ENCODE measurements at places on chromosomes 3 and 15. TPM values are rescaled to one million over a fixed set of nuclear protein-coding genes. Genes with fewer than 3 reads are reported as not detected.

DNA sequence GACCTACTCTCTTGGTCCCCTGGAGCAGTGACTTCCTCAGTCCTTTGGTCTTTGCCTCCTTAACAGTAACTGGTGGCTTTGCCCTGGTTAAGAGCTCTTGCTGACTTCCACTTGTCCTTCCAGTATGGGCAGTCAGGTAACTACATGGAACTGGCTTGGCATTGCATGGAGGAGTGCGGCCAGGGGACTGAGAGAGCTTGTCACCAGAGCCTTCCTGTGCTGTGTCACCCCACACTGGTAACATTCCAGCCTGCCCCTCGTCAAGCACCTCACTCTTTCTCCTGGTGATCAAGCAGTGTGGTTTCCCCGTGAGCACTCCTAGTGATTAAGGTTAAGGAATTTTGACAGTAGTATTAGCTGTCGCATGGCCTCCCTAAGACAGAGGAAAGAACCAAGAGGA lies 19.3 kb upstream of the SNX22 start:
- peaks cover 97% of the 10 kb centered on the region for H3K36me3 ChIP-seq
- no peak overlapping the region for H3K27ac ChIP-seq
- no peak for DNase-seq
- H3K27me3 ChIP-seq = no peaks in the 10 kb centered on the region
- H3K4me1 ChIP-seq = peaks cover 11% of the 10 kb centered on the region
- H3K4me3 ChIP-seq = no peak overlapping the region

Gene EPHA3
- total RNA-seq = 5.1 TPM

Gene CCDC33
- not detected for total RNA-seq

Gene GHSR
- total RNA-seq = not detected

Gene CATSPER2
- total RNA-seq = 3.3 TPM

GRCh38 chr3:182848906-182849305 lies 55.6 kb downstream of the ATP11B start:
- H3K4me3 ChIP-seq = no peak overlapping the region
- H3K4me1 ChIP-seq = no peaks in the 10 kb centered on the region
- no peaks in the 10 kb centered on the region for H3K27me3 ChIP-seq
- DNase-seq = no peak

Gene CHRNA3
- not detected for total RNA-seq

Gene ROBO1
- total RNA-seq = 27.1 TPM

- H3K4me1 ChIP-seq = peaks cover 59% of the 10 kb centered on the region
- no peak for DNase-seq
- H3K27me3 ChIP-seq = no peaks in the 10 kb centered on the region
- H3K4me3 ChIP-seq = no peak overlapping the region
- H3K36me3 ChIP-seq = no peaks in the 10 kb centered on the region
- H3K27ac ChIP-seq = peak overlapping the region; percentile 51
These were observed 102.9 kb downstream of the FNDC3B start for GRCh38 chr3:172142051-172142863.

GRCh38 chr3:44712455-44713075 lies at the start of gene ZNF502:
Gene ZNF502 (plus strand): TSS chr3:44712660. CDS start chr3:44720262, 7,602 bp downstream.
- no peaks in the 10 kb centered on the region for H3K4me1 ChIP-seq
- peak within 1 kb of the TSS; percentile 80 for H3K4me3 ChIP-seq
- peak; percentile 91 for DNase-seq
- no peaks in the 10 kb centered on the region for H3K27me3 ChIP-seq

DNA sequence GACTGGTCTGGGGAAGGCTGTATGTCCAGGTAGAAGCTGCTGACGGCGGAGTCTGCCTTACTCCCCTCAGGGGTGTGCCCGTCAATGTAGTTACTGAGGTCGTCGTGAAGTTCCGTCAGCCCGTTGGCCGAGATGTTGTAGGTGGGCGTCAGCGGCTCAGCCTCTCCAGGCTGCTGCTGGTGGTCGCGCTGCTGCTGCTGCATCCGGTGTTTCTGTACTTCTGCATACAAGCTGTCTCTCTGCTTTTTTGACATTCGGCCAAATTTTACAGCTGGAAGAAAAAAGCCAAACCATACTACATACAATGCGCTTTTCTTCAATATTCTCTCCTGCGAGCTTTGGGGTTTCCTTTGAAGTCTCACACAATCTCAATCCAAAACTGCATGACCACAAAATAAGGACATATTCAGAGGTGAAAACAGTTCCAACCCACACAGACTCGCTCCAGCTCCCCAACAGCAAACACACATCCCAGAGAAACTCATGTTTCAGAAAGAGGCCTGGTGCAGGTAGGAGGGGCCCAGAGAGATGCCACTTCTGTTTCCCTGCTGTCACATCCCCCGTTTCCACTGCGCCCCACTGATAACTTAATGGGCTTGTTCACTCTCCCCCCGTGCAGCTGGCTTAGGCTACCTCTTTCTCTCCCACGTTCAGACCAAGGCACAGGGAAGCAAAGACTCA lies 32.5 kb upstream of the ICE2 start:
- H3K4me1 ChIP-seq = no peaks in the 10 kb centered on the region
- H3K27ac ChIP-seq = no peak overlapping the region
- DNase-seq = no peak
- H3K27me3 ChIP-seq = no peaks in the 10 kb centered on the region
- no peak overlapping the region for H3K4me3 ChIP-seq

DNA sequence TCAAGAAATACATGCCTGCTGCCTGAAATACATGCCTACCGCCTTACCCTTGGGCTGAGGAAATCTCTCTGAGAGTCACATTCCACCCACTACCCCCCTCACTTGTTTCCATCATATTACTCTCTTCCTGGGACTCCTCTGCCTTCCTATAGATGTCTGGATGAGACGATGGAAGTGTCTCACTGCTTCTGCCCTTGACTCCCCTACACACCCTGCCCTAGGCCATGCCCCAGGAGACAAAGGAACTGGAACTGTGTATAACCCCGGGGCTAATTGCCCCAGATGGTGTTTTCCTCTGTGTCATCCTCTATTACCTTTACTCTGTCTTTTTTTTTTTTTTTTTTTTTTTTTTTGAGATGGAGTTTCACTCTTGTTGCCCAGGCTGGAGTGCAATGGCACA lies 102.0 kb downstream of the GTPBP8 start:
- no peaks in the 10 kb centered on the region for H3K4me1 ChIP-seq
- no peak for DNase-seq
- no peaks in the 10 kb centered on the region for H3K36me3 ChIP-seq
- no peak overlapping the region for H3K4me3 ChIP-seq
- no peaks in the 10 kb centered on the region for H3K27me3 ChIP-seq

- no peaks in the 10 kb centered on the region for H3K4me1 ChIP-seq
- H3K4me3 ChIP-seq = no peak overlapping the region
- no peak overlapping the region for H3K27ac ChIP-seq
- DNase-seq = no peak
These were observed 834.1 kb upstream of the GBE1 start for GRCh38 chr3:82595530-82595929.

- peaks cover 53% of the 10 kb centered on the region for H3K36me3 ChIP-seq
- H3K4me1 ChIP-seq = peaks cover 29% of the 10 kb centered on the region
- H3K27ac ChIP-seq = no peak overlapping the region
- H3K4me3 ChIP-seq = no peak overlapping the region
- no peak for DNase-seq
- no peaks in the 10 kb centered on the region for H3K27me3 ChIP-seq
These were observed 3.1 kb downstream of the AP4E1 start for GRCh38 chr15:50911621-50912020.

DNA sequence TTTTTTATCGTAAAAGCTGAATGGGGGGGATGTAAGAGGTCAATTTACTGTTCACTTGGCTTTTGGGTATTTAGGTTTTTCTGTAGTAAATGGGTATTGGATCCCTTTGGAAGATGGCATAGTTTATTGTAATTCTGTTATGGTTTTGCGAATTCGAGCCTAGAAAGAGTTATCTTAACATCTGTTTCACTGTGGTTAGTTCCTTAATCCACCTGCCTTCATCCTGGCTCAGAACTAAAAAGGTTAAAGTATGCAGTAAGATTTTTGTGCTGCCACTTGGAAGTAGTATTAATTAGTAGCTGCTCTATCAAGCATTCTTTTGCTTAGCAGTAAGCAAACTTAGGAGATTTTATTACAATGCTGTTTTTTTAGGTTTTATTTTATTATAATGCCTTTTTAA lies 62.4 kb downstream of the ARIH1 start:
- H3K27ac ChIP-seq = no peak overlapping the region
- no peak overlapping the region for H3K4me3 ChIP-seq
- H3K4me1 ChIP-seq = no peaks in the 10 kb centered on the region
- no peaks in the 10 kb centered on the region for H3K36me3 ChIP-seq
- DNase-seq = no peak

GRCh38 chr3:1723726-1724125 lies 374.9 kb upstream of the CNTN4 start:
- no peak overlapping the region for H3K4me3 ChIP-seq
- no peak overlapping the region for H3K27ac ChIP-seq
- no peaks in the 10 kb centered on the region for H3K27me3 ChIP-seq

Gene HYAL2
- total RNA-seq = 303 TPM

- no peak overlapping the region for H3K27ac ChIP-seq
- H3K36me3 ChIP-seq = no peaks in the 10 kb centered on the region
- H3K27me3 ChIP-seq = no peaks in the 10 kb centered on the region
- no peak for DNase-seq
- H3K4me3 ChIP-seq = no peak overlapping the region
These were observed 1.6 kb upstream of the DNAH12 start for GRCh38 chr3:57545636-57546268.

GRCh38 chr3:138578961-138579574 lies 15.0 kb downstream of the CEP70 start:
- H3K36me3 ChIP-seq = no peaks in the 10 kb centered on the region
- DNase-seq = no peak
- H3K4me1 ChIP-seq = no peaks in the 10 kb centered on the region
- no peaks in the 10 kb centered on the region for H3K27me3 ChIP-seq
- no peak overlapping the region for H3K4me3 ChIP-seq

DNA sequence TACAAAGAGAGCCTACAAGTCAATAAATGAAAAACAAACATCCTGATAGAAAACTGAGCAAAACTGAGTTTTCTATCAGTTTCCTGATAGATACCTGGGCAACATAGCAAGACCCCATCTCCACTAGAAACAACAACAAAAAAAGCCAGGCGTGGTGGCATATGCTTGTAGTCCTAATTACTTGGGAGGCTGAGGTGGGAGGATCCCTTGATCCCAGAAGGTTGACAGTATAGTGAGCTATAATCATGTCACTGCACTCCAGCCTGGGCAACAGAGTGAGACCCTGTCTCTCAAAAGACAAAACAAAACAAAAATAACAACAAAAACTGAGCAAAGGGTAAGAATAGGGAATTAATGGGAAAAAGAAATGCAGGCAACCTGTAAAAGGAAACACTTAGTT lies 23.9 kb upstream of the UBE2E1 start:
- H3K27me3 ChIP-seq = no peaks in the 10 kb centered on the region
- H3K27ac ChIP-seq = no peak overlapping the region
- H3K4me1 ChIP-seq = peaks cover 3% of the 10 kb centered on the region
- no peak for DNase-seq
- no peaks in the 10 kb centered on the region for H3K36me3 ChIP-seq

GRCh38 chr3:176286476-176287085 lies 910.7 kb downstream of the TBL1XR1 start:
- no peaks in the 10 kb centered on the region for H3K27me3 ChIP-seq
- no peak overlapping the region for H3K27ac ChIP-seq
- DNase-seq = no peak

Gene BUB1B
- 1.8 TPM for total RNA-seq

GRCh38 chr15:97994236-97994635 lies 33.7 kb downstream of the ARRDC4 start:
- H3K27me3 ChIP-seq = no peaks in the 10 kb centered on the region
- H3K27ac ChIP-seq = no peak overlapping the region
- H3K4me3 ChIP-seq = no peak overlapping the region
- no peak for DNase-seq
- no peaks in the 10 kb centered on the region for H3K36me3 ChIP-seq

DNA sequence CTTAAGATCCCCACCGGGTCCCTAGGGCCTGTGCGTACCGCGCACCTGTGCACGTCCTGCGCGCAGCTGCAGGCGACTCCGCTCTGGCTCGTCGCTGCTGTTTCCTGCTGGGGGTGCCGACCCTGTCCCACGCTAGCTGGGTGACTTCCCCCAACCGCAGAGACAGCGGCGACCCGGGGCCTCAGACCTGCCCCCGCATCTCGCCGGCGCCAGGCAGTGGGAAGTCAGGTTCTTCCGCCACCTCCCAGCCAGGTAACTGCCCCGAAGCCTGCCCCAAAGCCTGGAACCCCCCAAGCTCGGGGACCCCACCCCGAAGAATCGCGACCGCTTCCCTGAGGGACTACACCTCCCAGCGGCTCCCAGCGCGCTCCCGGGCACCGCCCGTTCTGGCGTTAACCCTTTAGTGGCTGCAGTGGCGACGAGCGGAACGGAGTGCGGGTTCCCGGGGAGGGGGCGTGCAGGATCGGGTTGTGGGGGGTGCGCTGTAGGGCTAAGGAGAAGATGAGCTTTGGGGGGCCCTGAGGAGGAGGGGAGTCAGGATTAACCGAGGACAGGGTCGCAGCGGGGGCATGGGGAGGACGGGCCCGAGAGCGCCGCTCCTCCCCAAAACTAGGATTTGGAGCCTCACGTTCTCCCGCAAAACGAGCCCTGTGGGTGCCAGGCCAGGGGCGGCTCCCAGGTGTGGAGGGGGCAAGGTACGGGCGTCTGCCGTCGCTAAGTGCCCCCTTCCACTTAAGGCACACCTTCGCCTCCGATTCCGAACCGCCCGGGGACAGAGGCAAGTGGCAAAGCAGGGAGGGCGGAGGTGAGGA lies 589 bp downstream of the NEIL1 start:
- DNase-seq = peak; percentile 87
- H3K4me3 ChIP-seq = peak overlapping the region; percentile 97
- H3K27me3 ChIP-seq = no peaks in the 10 kb centered on the region

DNA sequence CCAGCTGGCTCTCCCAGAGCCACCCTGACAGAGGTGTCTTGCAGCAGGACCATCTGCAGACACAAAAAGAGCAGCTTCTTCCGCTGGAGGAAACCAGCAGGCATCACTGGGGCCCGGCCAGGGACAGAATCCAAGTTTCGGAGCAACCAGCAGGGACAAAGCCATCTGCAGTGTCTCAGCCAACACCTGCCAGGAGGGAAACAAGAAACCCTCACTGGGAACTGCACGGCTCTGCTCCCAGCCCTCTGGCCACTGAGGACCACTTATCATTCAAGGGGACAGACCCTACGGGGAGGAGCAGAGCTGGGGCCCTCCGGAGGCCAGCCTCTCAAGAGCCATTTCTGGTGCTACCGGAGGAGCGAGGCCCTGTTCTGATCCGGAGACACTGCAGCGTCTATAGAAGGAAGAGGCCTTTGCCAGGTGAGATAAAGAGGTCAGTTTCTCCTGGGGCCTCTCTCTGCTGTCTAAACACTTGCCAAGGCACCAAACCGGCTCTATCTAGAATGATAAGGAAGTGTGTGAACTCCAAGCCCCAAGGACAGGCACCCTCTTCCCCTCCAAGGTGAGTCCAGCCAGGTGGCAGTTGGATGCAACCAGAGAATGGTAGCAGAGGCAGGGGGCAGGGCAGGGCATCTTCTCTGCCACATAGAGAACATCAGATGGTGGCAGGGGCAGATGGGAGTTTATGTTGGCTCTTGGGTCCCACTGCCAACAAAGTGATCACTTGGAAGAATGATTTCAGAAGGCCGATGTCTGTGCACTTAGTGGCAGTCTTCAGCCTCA lies 89.0 kb downstream of the CHSY1 start:
- H3K27me3 ChIP-seq = no peaks in the 10 kb centered on the region
- DNase-seq = peak; percentile 76
- H3K27ac ChIP-seq = no peak overlapping the region

GRCh38 chr3:143313025-143313892 lies 193.7 kb downstream of the CHST2 start:
- H3K4me3 ChIP-seq = no peak overlapping the region
- no peaks in the 10 kb centered on the region for H3K36me3 ChIP-seq
- no peaks in the 10 kb centered on the region for H3K27me3 ChIP-seq

Gene STX19
- 2.8 TPM for total RNA-seq

Gene C3orf85
- total RNA-seq = not detected

Gene TGFBR2
- 329 TPM for total RNA-seq

Gene SPINK8
- not detected for total RNA-seq

Gene GRK7
- total RNA-seq = 0.12 TPM
